Tibial artery (tissue), 4 donors: ENCODE measurements at places on chromosomes 4 and X.

DNA sequence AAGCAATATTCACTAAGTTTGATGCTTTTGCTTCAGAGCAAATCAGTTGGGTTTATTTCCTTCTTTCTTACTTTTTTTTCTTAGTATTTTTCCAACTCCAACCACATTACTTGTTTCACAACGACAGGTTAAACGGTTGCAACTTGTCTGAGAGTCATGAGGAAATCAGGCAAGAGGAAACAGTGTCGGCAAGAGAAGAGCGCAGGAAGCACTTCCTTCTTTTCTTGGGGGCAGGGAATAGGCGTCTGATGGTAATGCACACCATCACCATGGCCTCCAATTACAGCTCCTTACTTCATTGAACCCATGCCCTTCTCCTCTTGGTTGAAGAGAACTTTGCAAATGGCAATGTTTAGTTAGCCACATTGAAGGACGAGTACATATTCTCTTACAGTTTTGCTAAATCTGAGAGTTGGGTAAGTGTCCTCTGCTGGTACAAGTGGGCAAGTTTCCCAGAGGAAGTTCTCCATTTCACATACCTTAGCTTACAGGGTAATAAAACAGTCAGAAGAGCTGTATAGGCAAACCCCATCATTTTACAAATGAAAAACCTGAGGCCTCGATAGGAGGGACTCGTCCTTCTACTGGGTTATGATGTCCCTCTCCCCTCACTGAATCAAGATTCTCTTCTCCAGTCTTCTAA is 8.3 kb upstream of the CXCL8 start:
- no peak for DNase-seq

GRCh38 chr4:108168160-108168670 is 517 bp downstream of the LEF1 start:
- no peak for DNase-seq

- DNase-seq = no peak
Observed at GRCh38 chr4:145289403-145290076, 109.2 kb upstream of the OTUD4 start.

DNA sequence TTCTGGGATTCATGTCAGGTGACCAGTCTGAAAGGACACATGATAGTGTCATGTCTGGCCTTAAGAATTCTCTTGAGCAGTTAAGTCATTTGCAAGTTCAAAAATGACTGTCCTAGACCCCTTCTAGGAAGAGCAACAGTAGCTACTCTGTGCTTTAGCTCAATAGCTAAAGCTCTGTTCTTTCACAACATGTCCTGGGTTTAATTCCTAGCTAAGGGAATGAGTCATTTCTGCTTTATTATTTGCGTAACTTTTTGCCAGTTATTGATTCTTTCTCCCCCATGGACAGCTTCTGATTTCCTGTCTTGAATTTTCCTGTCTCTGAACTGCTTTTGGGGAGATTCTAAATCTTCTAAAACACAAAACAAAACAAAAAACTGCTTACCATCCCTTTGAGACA is 1055.8 kb upstream of the DIAPH2 start:
- DNase-seq = no peak

GRCh38 chrX:136627409-136627808 is 20.5 kb upstream of the CD40LG start:
- DNase-seq = no peak

DNA sequence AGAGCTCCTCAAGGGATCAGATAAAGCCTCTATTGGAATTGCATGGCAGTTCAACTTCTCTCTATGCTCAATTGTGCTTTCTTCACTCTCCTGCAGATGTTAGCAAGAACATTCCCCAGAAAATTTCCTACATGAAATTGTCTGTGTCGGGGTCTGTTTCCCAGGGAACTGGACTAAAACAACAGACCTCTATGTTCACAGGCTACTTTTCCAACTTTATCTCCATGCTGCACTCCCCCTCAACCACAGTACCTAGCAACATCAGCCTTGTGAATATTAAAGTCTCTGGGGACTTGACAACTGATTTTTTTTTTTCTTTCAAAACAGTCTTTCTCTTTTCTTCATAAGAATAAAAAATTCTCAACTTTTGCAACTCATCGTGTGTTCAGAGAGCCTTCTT is 1470.8 kb upstream of the ADGRL3 start:
- DNase-seq = no peak

DNA sequence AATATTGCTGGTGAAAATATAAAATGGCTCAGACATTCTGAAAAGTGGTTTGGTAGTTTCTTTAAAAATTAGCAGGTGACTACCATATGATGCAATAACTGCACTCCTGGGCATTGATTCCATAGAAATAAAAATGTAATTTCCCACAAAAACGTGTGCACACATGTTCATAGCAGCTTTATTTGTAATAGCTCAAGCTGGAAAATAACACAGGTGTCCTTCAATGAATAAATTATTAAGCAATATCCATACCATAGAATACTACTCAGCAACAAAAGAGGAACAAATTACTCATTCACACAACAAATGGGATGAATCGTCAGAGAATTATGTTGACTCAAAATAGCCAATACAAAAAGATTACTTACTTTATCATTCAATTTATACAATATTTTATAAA is 893.7 kb upstream of the SLIT2 start:
- DNase-seq = no peak

DNA sequence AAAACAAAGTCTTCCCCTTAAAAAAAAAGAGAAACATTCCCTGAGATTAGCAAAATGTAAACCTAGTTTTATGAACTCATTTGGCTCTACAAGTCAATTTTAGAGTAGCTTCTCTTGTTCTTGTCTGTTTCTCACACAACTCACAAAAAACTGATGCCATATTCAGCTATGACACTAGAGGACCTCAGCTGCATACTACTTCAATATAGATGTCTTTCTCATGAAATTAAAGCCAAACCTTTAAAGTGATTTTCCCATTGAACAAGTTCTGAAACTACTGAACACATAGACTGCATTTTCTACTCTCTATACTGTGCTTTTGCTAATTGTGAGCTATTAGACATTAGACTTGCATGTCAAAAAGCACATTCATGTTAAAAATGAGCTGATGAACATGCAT is 49.8 kb downstream of the TBCK start:
- no peak for DNase-seq

DNA sequence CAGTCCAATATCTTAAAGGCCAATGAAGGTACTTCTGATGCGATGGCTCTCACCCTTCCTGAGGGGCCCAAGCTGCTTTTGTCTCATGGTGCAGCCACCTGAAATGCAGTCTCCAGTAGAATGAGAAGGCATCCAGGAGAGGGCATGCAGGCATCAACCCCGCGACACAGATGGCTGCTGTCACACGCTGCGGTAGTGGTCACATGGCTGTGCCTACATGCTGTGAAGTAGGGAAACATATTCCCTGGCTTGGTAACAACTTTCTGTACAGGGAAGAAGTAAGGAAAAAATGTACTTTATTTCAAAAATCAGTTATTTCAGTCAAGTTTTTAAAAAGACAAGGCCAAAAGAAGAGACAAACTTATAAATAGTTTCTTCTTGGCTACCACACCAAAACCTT is 139.9 kb downstream of the TRIML1 start:
- DNase-seq = no peak

DNA sequence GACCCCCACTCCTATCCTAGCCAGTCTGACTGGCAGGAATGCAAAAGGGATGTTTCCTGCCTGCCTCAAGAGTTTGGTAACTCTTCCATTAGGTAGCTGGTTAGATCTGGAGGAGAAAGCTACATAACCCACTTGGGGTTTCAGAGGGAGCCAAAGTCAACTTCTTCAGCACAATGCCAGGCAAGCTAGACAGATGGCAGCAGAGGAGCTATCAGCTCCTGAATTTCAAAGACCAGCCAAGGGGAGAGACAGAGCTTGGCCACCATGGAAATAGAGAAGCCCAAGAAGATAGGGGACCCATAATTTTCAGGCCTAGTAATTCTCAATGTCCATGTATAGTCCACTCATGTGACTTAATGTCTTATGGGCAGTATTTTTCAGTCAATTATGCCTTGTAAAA is 56.4 kb downstream of the PGRMC1 start:
- DNase-seq = no peak

GRCh38 chr4:69782651-69783310 is 22.4 kb upstream of the SULT1B1 start:
- DNase-seq = no peak

DNA sequence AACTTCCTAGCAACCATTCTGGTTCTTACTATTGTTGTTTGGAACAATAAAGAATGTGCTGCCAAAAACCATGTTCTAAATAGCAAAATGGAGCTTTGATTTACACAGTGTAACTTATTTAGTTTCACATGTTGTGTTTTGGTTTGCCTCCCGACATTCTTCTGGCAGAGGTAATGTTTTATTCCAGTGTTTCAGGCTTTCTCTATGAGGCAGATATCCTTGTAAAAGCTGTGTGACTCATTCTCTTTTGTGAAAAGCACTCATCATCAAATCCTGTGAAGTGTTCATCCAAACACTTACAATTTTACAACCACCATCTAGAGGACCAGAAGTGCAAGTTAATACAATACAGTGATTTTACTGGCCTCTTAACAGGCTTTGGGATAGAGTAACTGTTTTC is 219.0 kb upstream of the GIMD1 start:
- no peak for DNase-seq

GRCh38 chr4:83231620-83232076 is 53.0 kb downstream of the COQ2 start:
- DNase-seq = no peak

- DNase-seq = no peak
Observed at GRCh38 chrX:39472161-39472560, 625.6 kb downstream of the BCOR start.

GRCh38 chrX:85927740-85928139 is 119.6 kb downstream of the CHM start:
- DNase-seq = no peak

GRCh38 chr4:82430964-82431745 is 765 bp downstream of the ENOPH1 start:
- peak; percentile 67 for DNase-seq

DNA sequence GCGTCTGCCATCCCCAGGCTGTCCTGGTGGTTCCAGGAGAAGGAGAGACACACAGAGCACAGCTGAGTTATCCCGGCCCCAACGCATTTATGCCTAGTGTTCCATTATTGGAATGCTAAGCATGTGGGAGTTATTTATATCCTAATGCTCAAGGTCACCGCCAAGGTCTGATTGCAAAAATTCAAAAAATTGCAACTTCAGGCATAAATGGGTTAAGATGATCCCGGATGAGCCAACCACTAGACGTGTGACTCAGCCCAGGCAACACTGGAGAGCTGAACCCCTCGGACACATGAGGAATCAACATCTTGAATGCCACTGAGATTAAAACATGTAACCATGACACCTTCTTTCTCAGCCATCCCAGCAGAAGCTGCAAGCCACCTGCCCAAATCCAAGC is 3.8 kb upstream of the ZCCHC4 start:
- DNase-seq = no peak

DNA sequence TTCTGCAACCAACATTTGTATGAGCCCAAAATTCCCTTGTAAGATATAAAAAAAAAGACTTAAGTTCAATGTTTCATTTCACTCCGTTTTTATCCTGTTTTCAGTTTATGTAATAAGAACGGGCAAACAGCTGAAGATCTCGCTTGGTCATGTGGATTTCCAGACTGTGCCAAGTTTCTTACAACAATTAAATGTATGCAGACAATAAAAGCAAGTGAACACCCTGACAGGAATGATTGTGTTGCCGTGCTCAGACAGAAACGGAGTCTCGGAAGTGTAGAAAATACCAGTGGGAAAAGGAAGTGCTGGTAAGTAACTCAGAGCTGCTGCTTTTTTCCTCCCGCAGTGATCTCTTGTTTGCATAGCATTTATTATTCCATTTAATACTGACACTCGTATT is 2.8 kb downstream of the ANKRD37 start:
- DNase-seq = no peak

DNA sequence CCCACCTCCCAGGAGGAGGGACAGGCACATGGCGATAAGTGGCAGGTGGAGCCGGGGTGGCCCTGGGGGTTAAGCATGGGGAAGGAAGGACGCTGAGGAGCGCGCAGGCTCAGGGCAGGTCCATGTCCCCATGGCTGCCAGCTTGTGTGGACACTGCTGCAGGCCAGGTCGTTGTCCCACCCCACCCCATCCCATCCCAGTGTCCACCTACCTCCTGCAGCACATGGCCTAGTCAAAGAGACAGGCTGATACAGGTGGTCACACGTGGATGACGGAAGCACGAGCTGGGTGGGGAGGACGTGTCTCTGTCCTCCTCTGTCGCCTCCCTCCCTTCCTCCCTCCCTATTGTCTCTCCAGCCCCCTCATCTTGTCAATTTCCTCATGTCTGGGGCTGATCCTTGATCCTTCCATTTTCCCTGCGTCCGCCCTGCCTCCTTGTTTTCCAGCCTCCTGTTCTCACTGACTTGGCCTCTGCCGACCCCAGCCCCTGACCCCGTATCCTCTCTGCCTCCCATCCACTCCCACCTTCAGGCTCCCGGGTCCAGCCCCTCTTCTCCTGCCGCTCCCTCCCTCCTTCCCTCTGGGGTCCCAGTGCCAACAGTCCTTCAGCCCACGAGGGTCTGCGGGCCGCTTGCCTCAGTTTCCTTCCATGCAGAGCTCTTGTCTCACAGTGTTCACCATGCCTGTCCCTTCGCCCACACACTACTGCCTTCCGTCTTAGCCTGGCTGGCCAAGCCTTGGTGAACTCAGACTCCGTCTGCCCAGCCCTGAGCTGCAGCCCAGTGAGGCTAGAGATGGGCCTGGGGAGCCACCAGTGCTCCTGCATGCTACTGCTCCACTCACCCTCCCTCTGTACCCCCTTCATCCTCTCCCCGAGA is 15.5 kb upstream of the ADD1 start:
- peak; percentile 50 for DNase-seq

GRCh38 chrX:37820646-37821045 is 26.7 kb downstream of the DYNLT3 start:
- DNase-seq = no peak

- DNase-seq = no peak
Observed at GRCh38 chr4:151297170-151297569, 20.2 kb downstream of the PRSS48 start.

DNA sequence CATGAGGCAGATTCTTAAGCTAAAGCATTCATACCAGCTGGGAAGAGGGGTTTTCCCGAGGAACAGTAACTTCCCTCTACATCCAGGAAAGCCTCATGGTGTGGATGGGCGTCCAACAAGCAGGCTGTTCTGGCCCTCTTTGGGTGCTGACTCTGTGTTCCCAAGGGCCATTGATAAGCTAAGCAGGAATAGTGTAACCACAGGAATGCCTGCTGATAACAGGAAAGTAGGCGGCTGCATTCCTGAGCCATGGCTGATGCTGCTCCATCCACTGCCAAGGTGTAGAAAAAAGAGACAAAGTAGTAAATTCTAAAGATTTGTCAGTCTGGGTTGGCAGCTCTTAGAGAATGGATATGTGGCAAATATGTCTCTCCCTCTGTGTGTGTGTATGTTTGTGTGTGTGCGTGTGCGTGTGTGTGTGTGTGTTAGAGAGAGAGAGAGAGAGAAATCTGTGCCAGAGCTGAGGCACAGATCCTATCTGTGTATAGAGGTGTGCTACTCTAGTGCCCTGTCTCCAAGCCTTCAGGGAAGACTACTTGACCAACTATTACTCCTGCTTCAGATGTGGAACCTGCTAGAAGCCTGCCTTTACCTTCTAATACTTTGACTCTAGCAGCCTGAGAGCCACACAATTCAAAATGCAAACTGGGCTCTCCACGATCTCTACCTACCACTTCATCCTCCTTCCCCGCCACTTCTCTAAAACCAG is 353.1 kb upstream of the NR3C2 start:
- no peak for DNase-seq
